ENCODE measurements at places on chromosomes 1 and 21. TPM values are rescaled to one million over a fixed set of nuclear protein-coding genes. Genes with fewer than 3 reads are reported as not detected.

DNA sequence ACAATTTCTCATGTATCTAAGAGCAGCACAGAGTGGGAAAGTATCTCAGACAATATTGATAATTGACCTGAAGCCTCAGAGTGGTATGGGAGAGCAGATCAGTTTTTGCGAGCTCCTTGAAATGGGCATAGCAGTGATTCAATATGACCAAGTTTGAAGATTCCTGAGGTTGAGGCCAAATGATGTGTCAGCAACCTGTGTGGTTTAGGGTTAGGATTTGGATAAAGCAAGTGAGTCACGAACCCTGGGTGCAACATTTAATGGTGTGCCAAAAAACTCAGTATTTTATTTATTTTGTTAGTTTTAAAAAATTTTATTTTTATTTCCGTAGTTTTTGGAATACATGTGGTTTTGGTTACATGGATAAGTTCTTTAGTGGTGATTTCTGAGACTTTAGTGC, 92.5 kb upstream of the C21orf91 start:
- no peak for DNase-seq

DNA sequence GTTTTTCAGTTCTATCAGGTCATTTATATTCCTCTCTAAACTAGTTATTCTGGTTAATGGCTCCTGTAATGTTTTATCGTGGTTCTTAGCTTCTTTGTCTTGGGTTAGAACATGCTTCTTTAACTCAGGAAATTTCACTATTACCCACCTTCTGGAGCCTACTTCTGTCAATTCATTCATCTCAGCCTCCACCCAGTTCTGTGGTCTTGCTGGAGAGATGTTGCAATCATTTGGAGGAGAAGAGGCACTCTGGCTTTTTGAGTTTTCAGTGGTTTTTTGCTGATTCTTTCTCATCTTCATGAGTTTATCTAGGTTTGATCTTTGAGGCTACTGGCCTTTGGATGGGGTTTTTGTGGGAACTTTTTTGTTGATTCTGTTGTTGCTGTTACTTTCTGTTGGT, 213.0 kb downstream of the BRINP2 start:
- no peak for DNase-seq

- DNase-seq, result no peak
These were observed 29.9 kb upstream of the SAMD13 start for GRCh38 chr1:84271441-84272151.

- DNase-seq, result no peak
These were observed 450.8 kb downstream of the KIF26B start for GRCh38 chr1:245605480-245606156.

GRCh38 chr1:42759114-42759513, 7.7 kb downstream of the P3H1 start:
- no peak for DNase-seq

DNA sequence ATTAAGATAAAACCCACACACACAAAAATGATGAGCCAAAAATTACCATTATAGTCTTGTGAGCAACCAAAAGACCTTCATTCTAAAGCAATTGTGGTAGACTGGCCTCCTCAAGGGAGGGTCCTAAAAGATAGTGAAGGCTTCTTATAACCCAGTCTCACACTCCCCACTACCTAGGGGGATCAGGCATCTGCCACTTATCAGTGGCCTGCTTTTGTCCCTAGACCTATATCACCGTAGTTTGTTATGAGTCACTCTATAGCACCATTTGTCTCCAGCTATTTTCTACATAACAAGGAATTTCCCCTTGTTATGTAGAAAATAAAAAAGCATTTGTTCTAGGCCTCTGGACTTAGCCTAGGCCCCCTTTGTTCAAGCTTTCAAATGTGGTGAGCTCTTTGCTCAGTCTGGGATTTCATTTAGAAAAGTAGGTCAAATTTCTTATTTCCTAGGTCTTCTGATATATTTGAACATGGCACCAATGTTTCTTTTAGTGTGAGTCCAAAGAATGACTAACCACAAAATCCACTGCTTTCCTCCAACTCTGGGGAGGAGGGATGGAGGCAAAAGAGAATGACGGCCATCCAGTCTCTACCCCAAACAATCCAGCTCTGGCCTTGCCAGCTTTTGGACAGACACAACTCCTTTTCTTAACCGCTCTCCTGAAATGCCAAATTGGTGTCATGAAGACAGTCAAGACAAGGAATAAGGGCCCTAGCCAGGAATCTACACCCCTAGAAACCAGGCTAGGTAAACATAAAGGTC, 8.9 kb downstream of the ADAR start:
- DNase-seq, result peak; percentile 49

DNA sequence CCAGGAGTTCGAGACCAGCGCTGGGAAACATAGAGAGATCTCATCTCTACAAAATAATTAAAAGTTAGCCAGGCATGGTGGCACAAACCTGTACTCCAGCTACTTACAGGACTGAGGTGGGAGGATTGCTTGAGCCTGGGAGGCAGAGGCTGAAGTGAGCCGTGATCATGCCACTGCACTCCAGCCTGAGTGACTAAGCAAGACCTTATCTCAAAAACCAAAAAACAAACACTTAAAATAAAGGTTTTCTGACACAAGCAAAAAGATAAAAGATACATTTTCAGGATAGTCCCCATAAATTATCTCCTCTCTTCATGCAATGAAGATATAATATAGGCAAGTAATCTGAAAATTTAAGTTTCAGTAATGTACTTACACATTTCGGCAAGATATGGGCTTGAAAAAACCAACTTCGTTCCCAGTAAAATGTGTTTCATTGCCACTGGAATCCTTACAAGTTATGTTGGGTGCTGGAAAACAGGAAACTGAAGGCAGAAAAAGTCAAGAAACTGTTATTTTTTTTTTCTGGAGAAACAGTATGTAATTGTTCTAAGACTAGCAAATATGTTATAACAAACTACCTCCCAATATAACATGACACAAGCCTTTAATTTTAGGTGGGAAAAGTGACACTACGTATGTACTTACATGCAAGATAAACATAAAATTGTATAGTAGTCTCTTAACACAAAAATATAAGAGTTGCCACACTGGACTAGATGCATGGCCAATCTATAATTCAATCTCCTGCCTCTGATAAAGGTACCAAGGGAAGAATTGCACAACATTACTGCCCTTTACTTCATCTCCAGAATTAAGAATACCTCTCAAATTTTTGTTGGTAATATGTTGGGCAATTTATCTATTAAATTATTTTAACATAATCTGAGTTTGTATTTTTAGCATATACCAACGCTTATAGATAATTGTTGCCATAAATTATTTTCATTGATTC, 15.7 kb downstream of the TM2D1 start:
- no peak for DNase-seq

The CLCA1 gene
- total RNA-seq, result 0.16 TPM

The ERG gene
- total RNA-seq, result 1.2 TPM

Data from occipital lobe (tissue), 3 donors.